ENCODE measurements at places on chromosomes 5 and 9.

GRCh38 chr9:98909935-98910334, 33.8 kb upstream of the COL15A1 start:
- DNase-seq = no peak

GRCh38 chr9:75365196-75365595, 276.9 kb downstream of the OSTF1 start:
- DNase-seq = no peak

DNA sequence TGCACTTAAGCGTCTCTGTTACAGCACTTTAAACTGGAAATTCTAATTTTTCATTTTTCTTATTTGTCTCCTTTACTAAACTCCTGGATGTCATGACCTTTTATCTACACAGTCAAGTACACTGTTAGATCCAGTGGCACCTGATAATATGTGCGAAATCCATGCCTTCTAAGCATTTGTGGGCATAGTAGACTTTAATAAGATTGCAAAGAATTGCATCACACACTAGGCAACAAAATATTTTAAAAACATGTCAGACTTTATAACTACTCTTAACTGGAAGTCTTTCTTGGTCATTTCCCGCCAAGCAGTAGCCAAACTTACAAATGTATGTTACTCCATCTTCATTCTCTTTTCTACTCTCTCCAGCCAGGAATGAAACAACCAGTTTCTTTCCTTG, 5.0 kb upstream of the SPINK1 start:
- no peak for DNase-seq

- DNase-seq = no peak
These were observed 77.0 kb downstream of the ZCCHC7 start for GRCh38 chr9:37197158-37198038.

DNA sequence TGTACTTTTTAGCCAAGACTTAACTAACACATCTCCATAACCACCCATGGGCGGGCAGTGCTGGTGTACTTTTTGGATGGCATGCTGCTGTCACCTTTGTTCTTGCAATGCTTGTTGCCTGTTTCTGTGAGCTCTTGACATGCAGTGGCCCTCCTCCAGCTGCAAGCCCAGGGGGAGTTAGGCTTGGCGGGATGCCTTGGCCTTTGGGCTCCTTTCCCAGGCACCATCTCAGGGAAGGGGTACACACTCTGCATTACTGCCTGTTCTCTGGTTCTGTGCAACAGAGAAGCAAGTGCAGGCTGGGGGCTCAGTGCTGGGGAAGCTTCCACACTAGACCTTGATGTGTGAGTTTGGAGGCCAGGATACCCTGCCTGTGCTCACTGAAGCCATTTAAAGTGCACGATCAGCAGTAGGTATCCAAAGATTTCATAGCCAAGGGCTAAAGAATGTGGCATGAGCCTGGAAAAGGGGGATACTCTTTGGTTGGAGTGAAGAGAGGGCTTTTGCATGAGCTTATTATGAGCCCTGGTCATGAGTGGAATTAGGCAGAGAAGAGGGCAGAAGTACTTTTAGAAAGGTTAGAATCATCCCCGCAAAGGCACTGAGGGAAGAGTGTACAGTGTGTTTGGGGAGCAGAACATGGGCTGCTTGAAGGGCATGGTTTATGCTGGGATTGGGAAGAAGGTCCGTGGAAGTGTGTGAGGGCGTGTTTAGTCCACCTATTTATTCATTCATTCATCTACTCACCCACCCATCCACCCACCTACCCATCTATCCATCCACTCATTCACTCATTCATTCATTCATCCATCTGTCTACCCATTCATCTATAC, 22.5 kb downstream of the PSAT1 start:
- DNase-seq = no peak

- DNase-seq = no peak
These were observed 46.3 kb downstream of the AP3S1 start for GRCh38 chr5:115888027-115888426.

DNA sequence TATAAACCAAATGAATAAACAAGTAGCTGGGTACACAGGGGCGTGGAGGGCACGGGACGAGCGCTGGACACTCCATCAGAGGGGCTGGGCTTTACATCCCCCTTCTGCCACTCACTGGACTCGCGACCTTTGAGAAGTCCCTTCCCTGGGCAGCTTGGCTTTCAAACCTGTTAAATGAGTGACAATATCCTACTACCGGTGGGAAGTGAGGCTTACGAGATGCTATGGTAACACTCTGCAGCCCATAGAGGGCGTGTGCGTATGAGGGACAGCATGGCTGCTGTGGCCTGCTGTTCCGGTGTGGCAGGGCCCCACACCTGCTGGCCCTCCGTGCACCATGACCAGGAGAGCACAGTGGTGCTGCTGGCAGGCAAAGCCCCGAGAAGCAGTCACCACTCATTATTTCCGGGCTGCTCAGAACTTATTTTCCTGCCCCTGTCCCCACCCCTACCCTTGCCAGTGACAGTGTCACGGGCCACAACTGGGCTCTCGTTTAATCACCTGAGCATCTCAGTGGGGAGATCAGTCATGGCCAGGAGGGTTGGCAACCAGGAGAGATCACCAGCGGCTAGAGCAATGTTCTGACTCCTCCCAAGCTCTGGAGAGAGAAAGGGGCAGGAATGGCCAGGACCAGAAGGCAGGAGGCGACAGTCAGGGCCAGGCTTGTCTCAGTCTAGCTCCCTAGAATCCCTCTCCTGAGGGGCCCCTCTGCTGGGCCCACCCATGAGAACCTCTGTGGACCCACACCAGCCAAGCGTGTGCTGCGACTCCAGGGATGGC, 10.5 kb downstream of the CLTB start:
- DNase-seq = no peak

DNA sequence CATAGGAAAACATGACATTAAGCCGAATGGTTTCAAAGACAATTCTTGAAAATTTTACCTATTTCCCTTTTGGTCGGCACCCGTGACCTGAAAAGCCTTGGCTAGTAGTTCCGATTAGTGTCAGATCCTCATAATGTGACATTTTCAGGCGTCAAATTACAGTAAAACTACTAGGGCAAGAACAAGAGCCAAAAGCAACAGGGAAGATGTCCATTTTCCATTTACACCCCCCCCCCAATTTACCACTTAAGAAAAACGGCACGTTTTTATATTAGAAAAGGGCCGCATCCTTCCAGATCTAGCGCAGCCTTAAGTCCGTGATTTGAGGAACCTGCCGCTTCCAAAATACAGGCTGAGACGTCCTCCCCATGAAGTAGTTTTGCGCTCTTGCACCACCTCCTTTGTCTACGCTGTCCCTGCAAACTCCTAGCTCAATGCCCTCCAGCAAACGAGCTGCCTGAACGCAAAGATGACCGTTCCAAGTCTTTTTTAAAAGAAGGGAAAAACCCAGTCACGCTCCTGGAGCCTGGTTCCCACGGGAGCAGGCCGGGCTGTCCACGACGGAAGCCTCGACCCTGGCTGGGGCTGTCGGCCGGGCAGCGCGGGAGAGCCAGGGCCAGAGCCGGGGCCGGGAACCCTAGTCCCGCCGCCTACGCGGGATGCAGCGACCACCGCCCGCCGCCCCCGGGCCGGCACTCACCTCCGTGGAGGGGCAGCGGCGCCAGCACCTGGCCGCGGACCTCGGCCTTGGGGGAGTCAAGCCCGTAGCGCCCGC, 616 bp downstream of the RNF130 start:
- DNase-seq = no peak

GRCh38 chr5:6412811-6413210, 34.5 kb upstream of the MED10 start:
- no peak for DNase-seq

GRCh38 chr5:2227433-2227832, 344.7 kb upstream of the IRX4 start:
- no peak for DNase-seq

DNA sequence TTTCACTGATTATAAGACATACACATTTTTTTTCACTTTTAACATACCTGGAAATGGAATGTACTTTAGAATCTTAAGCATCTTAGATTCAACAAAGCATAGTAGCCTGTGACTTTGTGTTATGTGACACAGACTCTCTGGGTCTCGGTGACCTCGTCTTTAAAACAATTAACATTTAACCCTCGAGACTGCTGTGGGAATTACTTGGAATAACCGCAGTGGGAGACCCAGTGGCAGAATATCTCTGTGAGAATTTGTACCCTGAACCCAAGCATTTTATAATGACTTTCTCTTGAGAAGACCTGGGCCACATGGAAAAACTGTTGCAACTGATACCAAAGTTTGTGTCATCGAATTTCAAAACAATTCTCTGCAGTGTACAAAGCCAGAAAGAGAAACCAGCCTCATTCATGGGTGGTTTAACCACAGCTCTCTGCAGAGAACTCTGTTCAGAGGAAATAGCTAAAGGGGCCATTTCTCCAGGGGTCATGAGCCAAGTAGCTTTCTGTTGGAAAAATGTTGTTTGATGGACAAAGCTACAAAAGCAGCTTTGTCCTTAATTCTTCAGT, 10.0 kb upstream of the RETREG1 start:
- no peak for DNase-seq

GRCh38 chr5:171750311-171750788, 35.3 kb upstream of the SMIM23 start:
- no peak for DNase-seq

DNA sequence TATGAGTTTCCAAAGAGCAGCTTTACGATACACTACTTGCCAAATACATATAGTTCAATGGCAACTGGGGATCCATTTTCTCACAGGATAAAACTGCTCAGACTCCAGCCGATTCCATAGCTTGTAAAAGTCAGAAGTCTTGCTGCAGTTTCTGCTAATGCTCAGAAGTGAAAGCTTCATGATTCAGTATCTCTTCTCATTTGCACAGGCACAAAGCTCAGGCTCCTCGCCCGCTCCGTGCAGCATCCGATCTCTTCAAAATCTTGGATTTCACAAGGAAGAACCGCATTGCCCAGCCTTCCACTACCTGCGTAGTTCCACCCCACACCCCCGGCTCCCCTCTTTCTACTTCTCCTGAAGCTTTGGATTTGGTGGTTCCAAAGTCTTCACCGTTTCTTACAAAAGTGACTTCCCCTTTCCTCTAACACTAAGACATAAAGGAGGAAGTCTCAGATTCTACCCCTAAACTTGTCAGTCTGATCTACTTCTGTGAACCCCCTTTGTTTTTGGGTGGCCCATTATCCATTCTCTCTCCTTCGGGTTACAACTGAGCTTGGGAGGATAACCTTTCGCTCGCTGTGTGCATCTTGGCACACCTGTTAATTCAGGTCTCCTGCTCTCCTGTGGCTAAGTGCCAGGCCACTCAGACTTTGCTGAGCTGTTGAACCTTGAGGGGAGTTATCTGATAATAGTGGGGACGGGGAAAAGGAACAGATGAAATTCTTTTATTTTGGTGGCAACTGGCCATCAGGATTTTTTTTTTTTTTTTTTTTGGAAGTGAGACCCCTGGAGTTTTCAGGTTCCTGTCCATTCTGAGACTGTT, 194.1 kb downstream of the GNA14 start:
- no peak for DNase-seq

- no peak for DNase-seq
These were observed 17.6 kb upstream of the MTMR12 start for GRCh38 chr5:32330126-32330971.

- DNase-seq = no peak
These were observed 563.5 kb downstream of the PRR16 start for GRCh38 chr5:121027636-121028035.

- no peak for DNase-seq
These were observed 42.8 kb downstream of the WWC1 start for GRCh38 chr5:168334280-168334679.

- DNase-seq = no peak
These were observed 258.5 kb downstream of the BNC2 start for GRCh38 chr9:16611983-16612382.

GRCh38 chr9:3586066-3586465, 60.3 kb upstream of the RFX3 start:
- no peak for DNase-seq

DNA sequence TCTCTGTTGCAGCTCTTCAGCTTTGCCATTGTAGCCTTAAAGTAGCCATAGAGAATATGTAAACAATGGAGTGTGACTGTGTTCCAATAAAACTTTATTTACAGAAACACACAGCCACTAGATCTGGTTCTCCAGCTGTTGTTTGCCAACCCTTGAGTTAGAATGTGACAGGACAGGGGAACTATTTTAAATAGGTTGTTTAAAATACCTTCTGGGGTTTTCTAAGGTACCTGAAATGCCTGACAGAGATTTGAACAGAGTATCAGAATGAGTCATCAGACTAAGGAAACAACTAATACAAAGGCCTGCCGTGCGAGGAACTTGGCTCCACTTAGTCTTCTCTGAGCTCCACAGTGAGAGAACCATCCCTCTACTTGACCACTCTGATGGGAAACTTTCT, 85.4 kb downstream of the HSD17B4 start:
- DNase-seq = no peak

DNA sequence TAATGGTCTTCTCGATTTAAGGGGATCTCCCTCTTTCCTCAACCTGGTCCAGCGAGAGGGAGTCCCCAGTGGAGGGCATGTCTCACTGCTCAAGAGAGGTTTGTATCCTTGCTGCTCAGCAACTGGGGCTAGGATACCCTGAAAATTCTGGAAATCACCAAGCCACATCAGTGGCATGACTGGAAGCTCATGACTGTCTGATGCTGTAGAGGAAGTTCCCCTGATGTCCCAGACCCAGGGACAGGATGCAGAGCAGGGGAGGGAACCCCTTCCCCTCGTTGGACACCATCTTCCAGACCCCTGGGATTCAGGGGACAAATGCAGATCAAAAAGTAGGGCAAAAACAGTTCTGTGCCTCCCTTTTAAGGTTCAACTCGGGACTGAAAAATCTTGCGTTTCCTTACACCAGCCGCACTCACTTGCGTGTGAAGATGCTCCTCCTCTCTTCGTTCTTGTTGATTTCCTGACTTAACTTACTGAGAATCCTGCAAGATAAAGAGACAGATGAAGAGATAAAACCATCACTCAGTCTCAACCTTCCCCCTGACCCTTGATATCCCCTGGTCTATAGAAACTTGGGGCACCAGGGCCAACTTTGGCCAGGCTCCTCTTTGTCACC, 22.1 kb downstream of the LCP2 start:
- no peak for DNase-seq

DNA sequence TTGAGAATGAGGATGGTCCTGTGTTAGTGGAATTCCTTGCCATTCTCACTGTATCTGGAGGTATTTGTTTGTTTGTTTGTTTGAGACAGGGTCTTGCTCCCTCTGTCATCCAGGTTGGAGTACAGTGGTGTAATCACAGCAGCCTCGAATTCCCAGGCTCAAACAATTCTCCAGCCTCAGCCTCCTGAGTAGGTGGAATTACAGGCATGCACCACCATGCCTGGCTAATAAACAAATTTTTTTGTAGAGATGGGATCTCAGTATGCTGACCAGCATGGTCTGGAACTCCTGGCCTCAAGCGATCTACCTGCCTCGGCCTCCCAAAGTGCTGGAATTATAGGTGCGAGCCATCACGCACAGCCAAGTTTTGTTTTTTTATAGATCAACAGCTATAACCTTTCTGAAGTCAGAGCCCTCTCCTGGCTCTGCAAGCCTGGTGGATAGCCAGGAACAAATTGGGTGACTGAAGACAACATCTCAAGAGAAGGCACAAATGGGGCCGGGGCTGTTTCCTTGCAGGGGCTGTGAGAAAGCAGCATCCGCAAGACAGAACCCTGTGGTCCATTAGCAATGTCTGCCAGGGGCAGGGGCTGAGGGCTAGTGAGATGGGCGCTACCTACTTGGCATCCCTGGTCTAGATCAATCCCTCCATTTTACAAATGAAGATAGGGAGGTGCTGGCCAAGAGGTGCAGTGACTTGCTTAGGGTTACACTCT, 18.8 kb downstream of the SH3PXD2B start:
- no peak for DNase-seq
